ENCODE measurements at places on chromosomes 16 and 17.

DNA sequence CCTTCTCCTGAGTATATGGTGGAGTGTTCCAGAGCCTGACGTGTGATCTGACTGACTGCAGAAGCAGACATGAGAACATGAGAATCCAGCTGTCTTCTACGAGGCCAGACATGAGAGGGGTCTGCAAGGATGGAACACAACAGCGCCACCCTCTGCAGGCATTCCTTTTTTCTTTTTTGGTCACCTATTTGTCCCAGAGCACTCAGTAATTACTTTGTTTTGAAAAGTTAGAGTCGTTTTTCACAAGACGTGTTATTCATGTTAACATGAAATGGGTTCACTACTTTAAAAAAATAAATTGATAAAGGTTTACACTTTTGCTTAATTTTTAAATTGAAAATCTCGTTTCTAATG, 43.8 kb upstream of the ATP2A3 start:
- no peak for DNase-seq

GRCh38 chr17:72056155-72056554, 64.7 kb upstream of the SOX9 start:
- DNase-seq, result no peak

- DNase-seq, result no peak
Observed at GRCh38 chr16:50478075-50478772, 70.0 kb upstream of the NKD1 start.

DNA sequence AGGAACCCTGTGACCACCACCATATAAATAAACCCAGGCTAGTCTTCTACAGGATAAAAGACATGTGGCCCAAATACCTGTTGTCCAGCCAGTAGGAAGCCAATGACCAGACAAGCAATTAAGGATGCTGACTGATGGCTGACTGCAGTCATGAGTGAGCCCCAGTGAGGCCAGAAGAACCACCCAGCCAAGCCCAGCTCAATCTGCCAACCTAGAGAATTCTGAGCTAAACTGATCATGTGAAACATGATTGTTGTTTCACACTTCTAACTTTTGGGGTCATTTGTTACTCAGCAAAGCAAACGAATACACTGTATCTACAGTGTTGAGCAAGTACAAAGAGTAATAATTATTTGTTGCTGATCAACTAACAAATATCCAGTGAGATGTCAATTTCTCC, 86.4 kb downstream of the DNAH3 start:
- DNase-seq, result no peak

DNA sequence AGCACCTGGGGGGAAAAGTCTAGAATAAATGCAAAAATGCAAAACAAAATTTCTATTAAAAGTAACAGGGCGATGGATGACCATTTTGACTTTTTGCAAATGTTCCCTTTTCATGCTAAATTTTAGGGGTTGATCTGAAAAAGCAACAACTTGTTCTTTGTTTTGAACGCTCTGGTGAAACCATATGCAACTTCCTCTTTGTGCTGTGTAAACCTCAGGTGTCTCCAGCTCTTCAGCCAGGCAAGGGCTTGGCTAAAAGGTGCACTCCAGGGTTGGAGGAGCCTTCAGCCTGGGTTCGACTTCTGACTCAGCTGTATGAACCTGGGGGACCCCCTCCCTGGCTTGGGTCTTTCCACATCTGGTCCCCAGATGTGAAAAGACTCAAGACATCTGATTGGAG, 9.5 kb downstream of the IRF8 start:
- DNase-seq, result peak; percentile 78

DNA sequence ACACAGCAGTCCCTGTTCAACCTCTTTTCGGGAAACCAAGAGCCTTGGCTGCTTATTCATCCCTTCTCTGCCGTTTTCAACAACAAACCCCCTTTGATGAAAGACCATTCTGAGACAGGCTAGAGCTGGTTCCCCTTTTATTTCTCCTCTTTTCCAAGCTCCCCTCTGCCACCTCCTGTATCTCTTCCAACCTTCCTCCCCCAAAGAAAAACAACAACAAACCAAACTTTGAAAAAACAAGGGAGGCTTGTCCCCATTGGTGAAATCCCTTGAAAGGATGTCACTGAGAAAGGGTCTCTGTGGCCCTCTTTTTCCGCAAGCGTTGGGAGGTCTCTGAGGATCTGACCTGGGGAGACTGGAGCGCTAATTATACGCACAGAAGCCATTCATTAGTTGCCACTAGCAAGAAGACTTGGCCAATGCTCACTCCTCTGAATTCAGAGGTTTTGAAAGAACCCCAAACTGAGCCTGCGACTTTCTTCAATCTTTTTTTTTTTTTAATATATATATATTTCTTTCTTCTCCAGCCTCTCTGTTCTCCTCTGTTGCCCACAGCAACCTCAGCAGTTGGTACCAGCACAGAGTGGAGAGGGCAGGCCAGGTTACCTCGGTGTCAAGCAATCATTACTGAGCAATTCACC, 101.4 kb downstream of the PITPNC1 start:
- no peak for DNase-seq

GRCh38 chr17:68290955-68291835, at the start of the genes ARSG and SLC16A6:
TSS of gene ARSG (plus strand) at chr17:68291495. CDS start at chr17:68307494, 15,999 bp downstream.
TSS of gene SLC16A6 (minus strand) at chr17:68291127. CDS start at chr17:68278320, 12,807 bp downstream.
- DNase-seq, result peak; percentile 97

- peak; percentile 88 for DNase-seq
Observed at GRCh38 chr17:61416540-61417363, 17.1 kb downstream of the TBX2 start.

GRCh38 chr17:62809656-62810055, 1.5 kb upstream of the MARCHF10 start:
- DNase-seq, result no peak

GRCh38 chr17:72512649-72513556, 392.1 kb downstream of the SOX9 start:
- no peak for DNase-seq
